NCI-H446 (cell line): ENCODE measurements at places on chromosomes 2 and 18.

DNA sequence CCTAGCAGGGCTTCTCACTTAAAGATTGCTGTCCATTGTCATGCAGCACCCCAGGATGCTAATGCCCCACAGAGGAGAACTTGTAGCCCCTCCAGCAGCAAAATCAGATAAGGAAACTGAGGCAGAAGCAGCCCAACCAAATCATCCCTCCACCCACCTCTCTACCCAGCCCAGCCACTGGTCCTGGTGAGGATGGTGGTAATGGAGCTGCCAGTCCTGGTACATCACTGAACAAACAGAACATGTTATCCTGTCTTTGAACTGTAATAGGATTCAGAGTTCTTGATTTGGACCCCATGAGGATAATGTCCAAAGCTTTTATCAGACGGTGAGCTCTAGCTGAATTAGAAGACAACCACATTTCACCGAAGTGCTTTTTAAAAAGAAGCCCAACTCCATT is 113.2 kb downstream of the MRO start:
- DNase-seq = no peak

DNA sequence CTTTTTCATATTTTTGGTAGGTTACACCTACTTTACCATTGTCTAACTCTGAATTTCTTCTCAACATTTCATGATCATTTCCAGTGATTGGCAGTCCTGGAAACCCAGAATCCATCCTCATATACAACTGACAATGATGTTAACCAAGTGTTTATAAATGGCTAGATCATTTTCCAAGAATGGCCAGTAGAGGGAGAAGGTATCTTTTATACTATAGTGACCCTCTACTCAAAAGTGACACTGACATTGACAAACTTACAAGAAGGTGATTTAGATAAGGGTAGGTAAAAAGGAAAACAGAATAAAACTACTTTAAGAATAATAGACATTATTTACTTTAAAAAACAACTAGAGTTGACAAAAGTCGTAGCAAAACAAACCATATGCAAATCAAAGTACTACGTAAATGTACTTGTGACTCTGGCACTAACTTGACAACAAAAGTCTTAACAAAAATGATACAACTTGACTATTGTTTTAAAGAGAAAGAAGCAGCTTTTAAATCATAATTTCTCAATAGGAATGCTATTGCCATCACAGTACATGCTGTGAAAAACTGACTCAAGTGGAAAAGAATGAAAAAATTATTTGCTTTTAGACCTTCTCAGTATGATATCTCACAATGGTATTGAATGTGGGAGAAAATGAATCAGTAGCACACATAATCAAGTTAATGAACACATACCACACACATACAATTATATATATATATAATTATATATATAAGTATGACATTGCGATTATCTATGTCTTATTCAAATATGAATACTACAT is 76.6 kb upstream of the GRB14 start:
- peak; percentile 44 for DNase-seq

DNA sequence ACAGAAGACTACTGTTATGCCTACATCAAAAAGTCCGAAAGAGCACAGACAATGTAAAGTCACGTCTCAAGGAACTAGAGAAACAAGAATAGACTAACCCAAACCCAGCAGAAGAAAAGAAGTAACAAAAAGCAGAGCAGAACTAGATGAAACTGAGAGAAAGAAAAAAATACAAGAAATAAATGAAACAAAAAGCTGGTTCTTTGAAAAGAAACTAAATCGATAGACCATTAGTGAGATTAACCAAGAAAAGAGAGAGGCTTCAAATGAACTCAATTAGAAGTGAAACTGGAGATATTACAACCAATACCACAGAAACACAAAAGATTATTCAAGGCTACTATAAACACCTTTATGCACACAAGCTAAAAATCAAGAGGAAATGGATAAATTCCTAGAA is 271.8 kb downstream of the MBD2 start:
- DNase-seq = no peak

DNA sequence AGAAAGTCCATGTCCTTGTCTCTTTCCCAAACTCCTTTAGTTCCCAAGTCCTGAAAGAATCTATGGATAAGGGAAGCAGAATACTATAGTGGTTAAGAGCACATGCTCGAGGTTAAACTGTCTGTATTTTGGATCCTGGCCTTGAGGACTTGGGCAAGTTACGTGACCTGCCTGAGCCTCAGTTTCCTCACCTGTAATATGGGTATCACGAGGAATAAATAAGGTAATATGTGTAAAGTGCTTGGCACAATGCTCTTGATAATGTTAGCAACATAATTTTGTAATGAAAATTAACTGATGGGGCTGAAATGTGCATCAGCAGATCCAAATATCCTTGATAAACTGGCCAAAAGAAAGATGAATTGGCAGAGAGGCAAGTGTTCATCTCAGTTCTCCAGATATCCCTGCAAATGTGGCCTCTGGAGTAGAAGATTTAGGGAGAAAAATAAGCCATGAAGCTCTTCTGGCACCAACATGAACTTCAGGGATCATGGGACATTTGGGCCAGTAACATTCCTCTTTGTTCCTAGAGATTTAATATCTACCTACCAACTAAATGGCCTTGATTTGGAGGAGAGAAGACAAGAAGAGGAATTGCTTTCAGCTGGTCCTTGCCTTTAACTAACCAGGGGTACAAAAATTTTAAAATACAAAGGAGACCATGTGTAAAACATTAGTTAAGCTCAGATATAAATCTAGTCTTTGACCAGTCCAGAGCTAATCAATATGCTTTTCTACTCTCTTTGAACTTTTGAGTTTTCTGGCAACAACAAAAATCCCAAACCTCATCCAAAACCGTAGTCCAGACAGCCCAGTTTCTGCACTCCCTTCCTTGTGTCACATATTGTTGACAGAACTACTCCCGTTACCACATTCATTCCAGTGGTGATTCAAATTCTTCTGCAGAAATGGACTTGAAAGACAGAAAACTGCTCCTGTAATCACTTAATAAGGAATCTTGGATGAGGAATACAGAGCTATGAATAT is 52.7 kb upstream of the EML4 start:
- no peak for DNase-seq

DNA sequence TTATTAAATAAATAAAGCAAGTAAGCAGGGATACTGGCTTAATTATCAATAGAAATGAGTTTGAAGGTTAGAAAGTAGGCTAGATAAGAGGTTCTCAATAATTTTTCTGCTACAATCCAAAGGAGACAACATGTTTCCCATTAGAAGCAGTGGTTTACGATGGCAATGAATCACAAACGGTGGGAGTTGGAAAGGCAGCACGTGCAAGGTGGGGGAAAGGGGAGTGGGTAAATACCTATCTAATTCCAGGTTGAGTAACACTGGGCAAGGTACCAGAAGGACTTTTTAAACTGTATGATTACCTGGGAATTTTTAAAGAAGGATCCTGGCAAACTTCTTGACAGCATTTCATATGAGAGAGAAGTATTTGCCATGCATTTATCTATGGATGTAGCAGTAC is 289.9 kb downstream of the NBAS start:
- DNase-seq = no peak

DNA sequence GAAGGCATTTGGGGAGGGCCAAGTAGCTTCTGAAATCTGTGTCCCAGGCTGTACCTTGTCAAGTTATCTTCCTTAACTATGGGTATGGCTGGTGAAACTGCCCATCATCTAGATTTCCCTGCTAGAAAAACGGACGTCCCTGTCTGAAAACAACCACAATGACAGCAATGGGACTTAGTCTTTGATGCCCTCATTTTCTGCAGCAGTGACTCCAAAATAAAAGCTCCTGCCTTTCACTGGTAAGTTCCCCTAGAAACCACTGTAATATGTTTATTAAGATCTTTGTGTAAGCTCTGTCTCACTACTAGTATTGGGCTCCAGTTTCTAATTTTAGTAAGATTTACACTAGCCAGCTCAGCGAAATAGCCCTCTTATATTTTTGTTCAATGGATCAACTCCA is 47.2 kb upstream of the GORASP2 start:
- DNase-seq = no peak

- no peak for DNase-seq
Measured at GRCh38 chr2:62604336-62604735, 98.3 kb upstream of the TMEM17 start.
